ENCODE measurements at places on chromosomes 6 and 20.

GRCh38 chr6:50891290-50891689 lies 72.6 kb downstream of the TFAP2B start:
- DNase-seq, result no peak

GRCh38 chr20:20210327-20210726 lies 157.6 kb upstream of the INSM1 start:
- DNase-seq, result no peak

- DNase-seq, result no peak
Observed at GRCh38 chr6:125078602-125079321, 74.8 kb upstream of the TPD52L1 start.

DNA sequence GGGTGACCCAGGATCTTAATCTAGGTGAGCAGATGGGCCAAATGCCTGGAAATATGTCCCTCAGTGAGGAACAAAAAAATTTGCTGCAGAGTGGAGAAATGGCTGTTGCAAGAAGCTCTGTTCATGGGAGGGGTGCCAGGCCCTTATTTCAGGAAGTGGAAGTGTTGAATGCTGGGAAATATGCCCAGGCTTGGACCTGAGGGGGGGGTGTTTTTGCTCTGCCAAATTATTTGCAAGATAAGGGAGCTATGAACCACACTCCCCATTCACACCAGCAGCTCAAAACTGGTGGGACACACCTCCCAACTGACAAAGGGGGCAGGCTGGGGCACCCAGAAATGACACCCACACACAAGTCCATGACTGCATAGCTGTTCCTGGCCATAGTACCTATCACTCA lies 8.7 kb downstream of the CST4 start:
- no peak for DNase-seq

DNA sequence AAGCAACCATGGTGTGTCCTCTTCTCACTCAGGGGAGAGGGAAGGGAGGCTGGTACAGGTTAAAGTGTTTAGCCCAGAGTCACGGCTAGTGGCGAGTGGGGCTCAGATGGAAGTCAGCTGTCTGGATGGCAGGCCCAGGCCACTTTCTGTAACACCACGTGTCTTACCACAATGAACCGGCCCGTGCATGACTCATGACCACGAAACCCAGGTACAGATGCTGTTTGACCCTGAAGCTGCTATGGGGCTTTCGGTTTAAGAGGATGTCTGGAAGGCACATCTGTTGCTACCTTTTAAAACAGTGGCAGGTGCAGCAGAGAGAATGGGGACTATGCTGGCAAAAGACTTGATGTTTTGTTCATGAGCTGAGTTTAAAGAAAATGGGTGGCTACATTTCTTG lies 36.5 kb upstream of the MPC1 start:
- no peak for DNase-seq

DNA sequence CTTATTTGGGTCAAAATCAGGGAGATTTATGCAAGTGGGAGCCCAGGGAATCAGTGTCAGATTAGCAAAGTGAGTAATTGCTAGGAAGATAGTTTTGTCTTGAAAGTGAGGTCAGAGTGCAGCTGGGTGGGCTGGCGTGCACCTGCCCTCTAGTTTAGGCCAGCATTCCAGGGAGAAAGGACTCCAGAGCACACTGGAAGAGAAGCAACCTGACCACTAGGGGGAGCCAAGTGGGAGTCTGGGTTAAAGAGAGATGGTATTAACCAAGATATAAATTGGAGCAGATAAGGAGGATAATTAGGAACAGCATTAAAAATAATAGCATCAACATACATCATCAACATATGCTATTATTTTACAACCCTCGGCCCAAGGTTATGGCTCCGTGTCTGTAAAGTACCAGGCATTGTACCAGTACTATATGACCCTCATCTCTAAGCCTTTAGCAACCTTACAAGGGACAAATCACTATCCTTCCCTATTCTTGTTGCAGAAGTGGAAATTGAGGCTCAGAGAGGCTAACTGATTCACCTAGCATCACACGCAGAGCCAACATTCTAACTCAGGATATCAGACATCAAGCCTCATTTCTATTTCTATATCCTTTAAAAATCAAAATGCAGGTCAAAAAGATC lies 57.8 kb downstream of the SLC2A10 start:
- no peak for DNase-seq

GRCh38 chr6:108673602-108674001 lies 112.9 kb downstream of the FOXO3 start:
- DNase-seq, result no peak

GRCh38 chr6:90035047-90035723 lies 140.9 kb downstream of the GJA10 start:
- no peak for DNase-seq

DNA sequence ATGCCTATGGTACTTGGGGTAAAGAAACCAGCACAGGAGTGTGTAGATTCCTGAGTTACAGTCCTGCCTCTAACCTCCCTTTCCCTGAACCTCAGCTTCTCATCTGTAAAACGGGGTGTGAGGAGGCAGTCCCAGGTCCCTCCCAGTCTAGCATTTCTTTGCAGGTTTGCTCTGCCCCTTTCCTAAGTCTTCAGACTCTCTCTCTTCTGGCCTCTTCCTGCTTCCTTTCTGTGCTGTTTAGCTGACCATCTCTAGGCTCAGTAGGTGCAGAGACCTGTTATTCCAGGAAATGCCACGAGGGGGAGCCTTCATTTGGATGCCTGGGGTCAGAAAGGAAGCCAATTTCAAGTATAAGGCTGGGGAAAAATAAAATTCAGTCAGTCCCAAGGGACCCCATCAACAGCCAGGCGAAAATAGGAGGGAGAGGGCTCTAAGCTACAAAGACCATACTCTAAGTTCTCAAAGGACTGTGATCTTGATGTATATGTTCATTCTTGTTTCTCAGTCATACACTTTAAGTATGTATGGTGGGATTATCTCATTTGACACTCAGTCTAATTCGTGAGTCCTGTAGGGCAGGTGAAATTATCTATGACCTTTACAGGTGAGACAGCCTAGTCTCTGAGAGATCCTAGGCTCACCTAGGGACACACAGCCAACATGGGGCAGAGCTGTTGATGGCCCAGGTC lies 89.1 kb downstream of the NCR2 start:
- DNase-seq, result no peak

DNA sequence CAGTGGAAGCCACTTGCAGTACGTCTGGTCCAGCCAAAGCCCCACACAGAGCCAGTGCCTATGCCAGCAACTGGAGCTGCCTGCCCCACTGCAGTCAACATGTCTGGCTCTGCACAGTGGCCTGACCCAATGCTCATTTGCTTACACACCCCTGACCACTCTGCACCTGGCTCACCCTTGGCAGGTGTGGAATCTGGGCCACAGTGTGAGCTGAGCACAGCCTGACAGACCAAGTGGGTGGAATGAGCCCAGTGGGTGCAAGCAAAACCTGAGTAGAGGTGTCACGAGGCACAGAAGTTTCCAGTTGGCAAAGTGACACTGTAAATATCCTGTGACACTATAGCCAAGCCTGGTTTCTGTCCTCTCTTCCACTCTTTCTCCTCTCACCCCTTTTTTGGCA lies 49.5 kb downstream of the GGTLC1 start:
- no peak for DNase-seq

- no peak for DNase-seq
Observed at GRCh38 chr20:10076126-10077080, 41.6 kb downstream of the ANKEF1 start.

GRCh38 chr6:72953971-72954381 lies 271.3 kb downstream of the KHDC1L start:
- no peak for DNase-seq

GRCh38 chr20:44423480-44423879 lies 52.2 kb upstream of the TTPAL start:
- no peak for DNase-seq

DNA sequence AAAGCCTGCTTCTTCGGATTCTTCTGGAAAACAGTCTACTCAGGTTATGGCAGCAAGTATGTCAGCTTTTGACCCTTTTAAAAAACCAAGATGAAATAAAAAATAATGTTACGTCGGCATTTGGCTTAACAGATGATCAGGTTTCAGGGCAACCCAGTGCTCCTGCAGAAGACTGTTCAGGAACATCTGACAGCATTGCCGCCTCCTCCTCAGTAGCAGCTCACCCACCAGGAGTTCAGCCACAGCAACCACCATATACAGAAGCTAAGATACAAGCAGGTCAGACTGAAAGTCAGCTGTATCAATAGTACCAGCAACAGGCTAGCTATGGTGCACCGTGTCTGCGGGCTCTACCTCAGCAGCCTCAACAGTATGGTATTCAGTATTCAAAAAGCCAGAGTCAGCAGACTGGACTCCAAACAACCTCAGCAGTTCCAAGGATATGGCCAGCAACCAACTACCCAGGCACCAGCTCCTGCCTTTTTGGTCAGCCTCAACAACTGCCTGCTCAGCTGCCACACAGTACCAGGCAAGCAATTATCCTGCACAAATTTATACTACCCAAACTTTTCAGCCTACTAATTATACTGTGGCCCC lies 51.9 kb downstream of the BTBD9 start:
- no peak for DNase-seq

DNA sequence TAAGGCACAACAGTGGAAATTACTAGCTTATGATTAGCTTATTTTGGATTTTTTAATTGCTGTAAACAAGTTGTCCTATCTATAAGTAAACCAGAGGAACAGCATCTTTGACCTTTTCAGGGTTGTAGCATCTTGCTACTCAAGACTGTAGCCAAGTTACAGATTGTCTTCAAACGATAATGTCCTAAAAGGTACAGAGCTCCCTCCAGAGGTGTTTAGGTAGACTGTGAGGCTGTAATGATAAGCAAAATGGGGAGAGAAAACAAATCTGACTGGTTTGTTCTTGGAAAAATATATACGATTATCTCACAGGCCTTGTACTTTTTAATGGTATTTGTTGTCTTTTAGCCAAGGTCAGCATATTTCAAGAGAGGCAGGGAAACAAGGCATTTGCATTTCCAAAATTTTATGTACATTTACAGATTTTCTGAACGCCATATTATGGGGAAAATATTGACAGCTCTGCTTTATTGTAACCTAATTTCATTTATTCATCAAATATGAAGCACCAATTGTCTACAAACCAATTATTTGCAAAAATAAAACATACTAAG lies 273.4 kb downstream of the MEI4 start:
- no peak for DNase-seq

GRCh38 chr6:145368075-145368474 lies 367.2 kb downstream of the EPM2A start:
- DNase-seq, result no peak

DNA sequence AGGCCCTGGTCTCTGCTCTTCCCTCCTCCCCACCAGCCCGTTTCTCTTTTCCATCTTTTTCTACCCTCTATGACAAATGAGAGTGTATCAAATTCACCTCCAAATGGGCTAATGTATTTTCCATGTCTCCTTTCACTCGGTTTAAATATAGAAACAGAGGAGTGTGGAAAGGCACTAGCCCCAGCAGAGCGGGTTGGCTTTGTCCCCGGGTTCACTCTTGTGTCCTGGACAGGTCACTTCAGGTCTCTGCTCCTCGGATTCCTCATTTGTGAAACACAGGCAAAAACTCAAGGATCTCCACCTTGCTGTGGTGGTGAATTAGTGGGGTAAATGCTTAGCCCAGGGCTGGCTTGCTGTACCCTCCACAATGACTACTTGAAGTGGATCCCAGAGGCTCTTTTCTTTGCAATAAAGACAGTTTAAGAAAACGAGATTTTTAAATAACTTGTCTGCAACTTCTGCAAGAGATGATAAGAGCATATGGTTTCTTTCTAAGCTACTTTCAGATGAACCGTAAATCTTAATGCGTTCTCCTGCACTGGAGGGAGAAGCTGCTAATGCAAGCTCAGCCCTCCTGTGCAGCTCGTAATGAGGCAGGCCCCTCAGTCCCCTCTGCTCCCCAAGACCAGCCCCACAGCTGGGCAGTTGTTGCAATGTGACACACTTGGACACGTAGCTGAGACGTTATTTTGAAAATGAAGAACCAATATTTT lies 292.9 kb downstream of the THBS2 start:
- no peak for DNase-seq

DNA sequence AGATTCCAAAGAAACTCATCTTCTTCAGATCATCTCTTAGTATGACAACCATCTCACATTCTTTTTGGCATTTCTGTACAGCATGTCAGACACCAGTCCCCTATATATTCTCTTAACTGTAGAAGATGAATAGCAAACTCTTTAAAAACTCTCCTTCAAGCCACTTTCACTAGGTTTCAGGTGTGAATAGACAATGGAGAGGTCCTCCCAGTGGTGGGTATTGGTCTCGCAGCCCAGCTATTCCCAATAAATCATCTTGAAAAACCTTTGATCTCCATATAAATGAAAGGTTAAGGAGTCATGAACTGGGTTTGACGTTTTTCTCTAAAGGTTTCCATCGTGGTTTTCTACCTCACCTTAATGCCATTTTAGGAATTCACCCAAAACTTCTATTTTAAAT lies 180.0 kb downstream of the GJA1 start:
- DNase-seq, result no peak

- DNase-seq, result no peak
Observed at GRCh38 chr6:422433-423054, 31.0 kb downstream of the IRF4 start.

DNA sequence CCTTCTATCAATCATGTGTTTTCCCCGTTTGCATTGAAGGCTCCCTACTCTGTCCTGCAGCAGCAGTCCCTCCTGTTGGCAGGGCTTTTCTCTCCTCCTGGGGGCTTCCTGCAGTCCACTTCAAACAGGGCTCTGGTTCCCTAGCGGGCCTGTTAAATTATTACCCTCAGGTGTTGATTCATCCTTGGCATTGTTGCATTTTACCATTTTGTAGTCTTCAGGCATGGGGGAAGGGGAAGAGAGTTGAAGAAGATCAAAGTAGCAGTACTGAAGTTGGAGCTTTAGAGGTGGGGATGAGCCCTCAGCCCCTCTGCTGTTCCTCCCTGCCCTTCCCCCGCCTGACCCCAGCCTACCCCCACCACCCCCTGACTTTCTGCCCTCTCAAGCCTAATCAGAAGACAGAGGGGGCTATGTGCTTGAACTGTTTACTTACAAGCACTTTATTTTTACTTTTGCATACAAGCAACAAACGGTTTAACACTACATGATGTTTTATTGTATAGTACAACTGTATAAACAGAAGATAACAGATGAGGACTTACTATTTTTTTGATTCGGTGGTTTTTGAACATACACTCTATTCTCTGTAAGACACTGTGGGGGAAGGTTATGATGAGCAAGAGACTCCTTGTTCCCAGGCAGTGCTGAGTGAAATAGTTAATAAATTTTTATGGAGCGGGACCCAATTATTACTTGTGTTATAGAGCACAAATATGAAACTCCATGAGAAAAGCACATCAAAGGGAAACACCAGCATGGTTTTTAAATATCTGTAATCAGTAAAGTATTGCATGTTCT lies 169.7 kb downstream of the EYA4 start:
- no peak for DNase-seq

- no peak for DNase-seq
Observed at GRCh38 chr20:57613481-57613921, 6.7 kb downstream of the ZBP1 start.

DNA sequence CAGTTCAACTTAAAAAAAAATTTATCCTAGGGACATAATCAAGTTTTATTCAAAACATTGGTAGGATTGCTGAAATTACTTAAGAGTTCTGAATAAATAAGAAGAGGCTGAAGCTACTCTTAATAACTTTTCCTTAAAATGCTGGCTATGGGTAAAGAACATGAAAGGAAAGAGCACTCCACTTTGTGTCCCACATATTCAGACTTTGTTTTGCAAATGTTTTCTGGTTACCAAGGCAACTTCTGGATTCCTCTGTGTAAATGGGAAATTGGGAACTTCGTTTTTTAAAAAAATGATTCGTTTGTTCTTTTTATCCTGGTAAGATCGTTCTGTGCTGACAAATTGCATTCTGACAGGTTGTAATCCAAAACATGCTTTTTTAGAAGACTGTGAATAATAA lies 115.0 kb downstream of the KIF6 start:
- no peak for DNase-seq

GRCh38 chr20:37868851-37869333 lies 34.0 kb upstream of the VSTM2L start:
- no peak for DNase-seq

All from esophagus squamous epithelium (tissue), 5 donors.